Stimulated activated CD8-positive, alpha-beta memory T cell treated with anti-CD3 and anti-CD28 coated beads, Interleukin-7, amount 100 ng/mL, for 1 hour (primary cell): ENCODE measurements at places on chromosomes 5 and 9.

GRCh38 chr5:173714551-173715428 lies 98.3 kb upstream of the BOD1 start:
- no peak for DNase-seq

DNA sequence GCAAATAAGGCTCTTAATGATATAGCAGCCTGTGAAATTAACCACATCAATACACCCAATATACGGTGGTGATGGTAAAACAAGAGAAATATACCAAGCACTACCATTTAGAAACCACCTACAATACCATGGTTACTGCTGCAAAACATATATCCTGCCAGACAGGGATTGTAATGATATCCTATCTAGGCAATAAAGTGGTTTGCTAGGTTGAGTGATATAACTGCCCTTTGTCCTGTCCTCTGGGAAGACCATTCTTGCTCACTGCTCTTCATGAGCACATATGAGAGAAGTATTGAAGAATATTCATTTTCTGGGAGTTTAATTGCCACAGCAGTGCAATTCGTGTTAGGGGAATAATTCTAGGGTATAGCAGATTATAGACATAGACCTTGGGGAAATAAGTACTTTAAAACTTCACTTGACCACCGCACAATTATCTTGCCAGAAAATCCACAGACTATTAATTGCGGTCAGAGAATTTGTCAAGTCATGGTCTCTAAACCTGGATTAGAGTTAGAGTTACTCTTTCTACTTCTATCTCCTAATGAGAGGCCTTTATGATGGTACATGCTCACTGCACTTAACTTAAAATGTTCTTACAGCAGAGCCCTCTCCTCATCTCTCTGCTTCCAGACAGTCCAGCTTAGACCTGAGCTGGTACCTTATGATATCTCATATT lies 413.0 kb downstream of the ZNF608 start:
- no peak for DNase-seq

DNA sequence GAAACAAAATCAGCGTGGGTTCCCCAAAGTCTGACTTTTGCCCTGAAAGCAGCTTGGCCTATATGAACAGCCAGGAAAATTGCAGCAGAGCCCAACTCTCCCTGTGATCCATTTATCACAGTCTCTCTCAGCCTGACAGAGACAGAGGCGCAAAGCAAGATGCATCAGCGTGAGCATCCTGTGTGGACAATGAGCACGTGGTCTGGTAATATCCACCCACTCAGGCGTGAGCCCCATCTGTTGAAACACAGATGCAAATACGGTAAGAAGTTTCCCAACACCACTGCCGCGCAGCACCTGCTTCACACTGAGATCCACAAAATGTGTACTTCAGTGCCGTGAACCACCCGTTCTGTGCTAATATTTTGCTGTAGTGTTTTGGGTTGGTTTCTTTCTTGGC lies 114.6 kb downstream of the MRPL36 start:
- DNase-seq = no peak

- DNase-seq = no peak
Measured at GRCh38 chr5:118722122-118723020, 266.0 kb downstream of the DTWD2 start.

DNA sequence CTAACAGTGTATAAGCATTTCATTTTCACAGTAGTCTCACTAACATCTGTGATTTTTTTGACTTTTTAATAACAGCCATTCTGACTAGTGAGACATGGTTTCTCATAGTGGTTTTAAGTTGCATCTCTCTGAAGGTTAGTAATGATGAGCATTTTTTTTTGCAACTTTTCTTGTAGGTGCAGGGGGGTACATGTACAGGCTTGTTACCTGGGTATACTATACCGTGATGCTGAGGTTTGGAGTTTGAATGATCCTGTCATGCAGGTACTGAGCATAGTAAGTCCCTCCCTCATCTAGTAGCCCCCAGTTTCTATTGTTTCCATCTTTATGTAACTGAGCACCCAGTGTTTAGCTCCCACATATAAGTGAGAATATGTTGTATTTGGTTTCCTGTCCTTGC lies 444.6 kb upstream of the DAB2 start:
- no peak for DNase-seq

DNA sequence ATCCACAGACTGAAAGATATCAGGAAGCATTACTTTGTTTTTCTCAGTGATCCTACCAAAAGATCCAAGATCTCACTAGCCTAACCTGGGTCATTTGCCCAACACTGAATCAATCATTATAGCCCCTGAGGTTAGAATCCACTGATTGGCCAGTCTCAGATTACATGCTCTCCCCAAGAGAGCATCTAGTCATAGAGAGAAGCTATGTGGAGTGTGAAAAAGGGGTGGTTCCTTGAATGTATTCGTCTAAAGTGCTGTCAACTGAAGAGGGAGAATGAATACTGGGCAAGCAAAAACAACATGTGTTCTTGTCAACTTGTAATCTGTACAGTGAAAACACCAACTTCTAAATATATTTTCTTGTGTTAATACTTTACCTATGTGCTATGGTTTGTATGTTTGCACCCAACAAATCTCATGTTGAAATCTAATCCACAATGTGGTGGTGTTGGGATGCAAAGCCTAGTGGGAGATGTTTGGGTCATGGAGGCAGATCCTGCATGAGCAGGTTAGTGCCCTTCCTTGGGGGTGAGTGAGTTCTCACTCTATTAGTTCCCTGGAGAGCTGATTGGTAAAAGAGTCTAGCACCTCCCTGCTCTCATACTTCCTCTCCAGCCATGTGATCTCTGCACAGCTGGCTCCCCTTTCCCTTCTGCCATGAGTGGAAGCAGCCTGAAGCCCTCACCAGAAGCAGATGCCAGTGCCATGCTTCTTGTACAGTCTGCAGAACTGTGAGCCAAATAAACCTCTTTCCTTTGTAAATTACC lies 60.3 kb upstream of the PJA2 start:
- DNase-seq = no peak

- DNase-seq = no peak
Measured at GRCh38 chr5:3356016-3356415, 239.6 kb upstream of the IRX1 start.

DNA sequence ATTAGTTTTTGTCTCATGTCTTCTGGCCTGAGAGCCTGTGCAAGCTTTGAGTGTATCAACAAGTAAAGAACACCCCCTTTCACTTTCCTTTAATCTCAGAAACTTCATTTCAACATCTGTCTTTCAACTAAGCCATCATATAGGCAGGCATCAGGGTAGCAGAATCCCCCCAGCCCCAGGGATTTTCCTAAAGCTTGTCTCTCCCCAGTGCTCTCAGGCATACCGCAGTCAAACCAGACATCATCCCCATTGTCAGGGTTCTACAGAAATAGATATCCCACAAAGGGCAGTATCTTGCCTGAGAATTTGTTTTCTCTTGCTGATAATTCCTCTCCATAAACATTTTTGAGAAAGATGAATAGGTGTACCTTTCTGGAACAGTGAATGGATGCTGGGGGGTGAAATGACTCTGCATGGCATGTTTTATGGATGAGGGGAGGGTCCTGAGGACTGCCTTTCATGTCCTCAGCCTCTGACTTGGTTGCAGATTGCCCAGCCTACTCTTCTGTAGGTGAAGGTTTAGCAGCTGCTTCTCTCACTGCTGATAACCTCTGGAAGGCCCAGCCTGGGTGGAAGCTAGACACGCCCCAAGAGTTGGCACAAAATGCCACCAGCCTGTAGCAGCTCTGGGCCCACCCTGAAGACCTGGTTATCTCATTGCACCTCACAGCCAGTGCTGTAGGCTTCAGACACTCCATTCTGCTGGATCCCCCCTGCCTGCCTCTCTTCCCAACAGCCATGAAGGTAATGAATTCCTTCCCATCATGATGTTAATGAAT lies 20.5 kb upstream of the SHB start:
- no peak for DNase-seq

DNA sequence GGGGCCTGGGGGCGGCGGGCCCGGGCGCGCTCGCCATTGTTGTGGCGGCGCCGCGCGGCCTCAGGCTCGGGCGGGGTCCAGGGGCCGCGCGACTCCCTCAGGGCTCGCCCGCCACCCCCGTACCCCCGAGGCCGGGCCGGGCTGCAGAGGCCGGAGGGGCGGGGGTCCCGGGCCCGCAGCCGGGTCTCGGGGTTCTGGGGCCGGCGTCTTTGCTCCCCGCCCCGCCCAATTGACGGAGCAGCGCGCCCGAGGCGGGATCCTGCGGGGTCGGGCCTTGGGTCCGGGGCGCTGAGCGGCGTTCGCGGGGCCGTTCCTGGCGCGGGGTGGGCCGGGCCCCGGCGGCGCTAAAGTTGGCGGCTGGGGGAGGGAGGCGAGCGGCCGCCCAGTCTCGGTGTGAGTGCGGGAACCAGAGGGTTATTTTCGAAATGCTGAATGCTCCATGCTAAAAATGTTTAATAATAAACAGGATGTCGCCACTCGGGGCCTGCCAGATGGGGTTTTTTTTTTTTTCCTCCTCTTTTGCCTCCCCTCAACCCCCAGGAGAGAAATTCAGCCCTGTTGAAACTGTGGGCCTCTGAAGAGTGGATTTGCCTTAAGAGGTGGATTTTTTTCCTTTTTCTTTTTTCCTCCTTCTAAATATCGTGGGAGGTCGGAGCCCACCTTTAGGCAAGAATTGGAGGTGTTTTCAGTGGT lies 724 bp downstream of the PRRC2B start:
- DNase-seq = no peak

DNA sequence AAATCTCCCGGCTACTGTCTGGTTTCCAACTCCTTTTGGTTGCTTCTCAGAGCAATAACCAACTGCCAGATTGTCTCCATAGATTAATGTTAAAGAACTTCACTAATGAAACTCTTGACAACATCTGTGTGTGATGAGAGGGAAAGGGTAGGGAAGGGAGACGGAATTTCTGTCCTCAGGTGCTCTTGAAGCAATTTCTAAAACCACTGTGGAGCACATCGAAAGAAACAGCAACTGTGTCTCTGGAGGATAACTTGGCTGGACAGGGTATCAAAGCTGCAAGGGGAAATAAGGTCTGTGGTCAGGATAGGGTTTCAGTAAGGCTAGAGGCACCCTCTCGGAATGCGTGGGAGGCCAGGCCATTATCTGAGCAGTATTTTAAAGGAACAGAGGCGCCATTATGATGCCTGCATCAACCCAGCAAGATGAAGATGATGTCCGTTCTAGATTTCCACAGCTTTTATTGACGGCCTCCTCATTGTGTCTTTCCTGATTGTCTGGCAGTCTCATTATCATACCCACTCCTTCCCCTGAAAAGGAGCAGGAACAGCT lies 76.6 kb downstream of the RORB start:
- DNase-seq = no peak

DNA sequence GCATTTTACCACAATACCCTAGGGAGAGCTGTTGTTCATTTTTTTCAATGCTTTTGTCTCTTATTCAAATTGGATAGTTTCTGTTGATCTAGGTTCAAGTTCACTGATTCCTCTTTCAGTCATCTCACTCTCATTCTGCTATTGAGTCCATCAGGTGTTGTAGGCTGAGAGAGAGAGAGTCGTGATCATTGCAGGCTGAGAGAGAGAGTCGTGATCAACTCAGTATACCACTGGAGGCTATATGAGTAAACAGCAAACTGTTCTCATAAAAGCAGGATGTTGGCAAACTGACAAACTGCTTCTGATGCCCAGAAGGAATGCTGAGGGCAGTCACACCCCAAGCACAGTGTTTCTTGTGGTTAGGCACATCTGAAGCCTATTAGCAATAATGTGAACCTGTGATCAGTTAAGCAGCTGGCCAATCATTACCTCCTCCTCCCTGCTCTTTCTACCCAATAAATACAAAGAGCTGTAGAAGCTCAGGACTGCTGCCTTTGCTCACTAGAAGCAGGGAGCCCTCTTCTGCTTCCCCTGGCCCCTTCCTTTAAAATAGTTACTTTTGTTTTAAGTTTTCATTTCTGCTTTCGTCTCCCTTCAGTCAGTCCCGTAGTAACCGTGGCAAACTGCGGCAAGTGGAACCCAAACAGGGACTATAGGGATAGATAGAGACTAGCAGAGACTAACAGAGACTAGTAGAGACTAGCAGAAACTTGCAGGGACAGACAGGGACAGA lies 476.1 kb upstream of the ACO1 start:
- DNase-seq = no peak

DNA sequence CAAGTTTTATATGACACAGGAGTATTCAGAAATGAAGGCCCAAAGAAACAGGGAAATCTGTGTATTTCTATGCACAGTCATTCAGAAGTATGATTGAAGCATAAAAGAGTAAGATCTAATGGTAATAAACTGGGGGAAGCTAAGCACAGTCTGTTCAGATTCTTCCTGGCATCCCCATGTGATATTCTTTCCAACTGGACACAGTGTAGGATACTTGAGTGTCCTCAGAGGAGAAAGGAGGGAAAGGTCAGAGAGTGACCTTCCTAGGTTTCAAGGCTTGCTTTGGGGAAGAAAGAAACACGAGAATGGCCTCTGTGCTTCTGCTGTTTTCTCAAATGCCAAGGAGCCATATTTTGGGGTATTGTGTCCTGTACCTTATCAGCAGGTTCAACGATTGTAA lies 1798.4 kb upstream of the WWC1 start:
- DNase-seq = no peak

DNA sequence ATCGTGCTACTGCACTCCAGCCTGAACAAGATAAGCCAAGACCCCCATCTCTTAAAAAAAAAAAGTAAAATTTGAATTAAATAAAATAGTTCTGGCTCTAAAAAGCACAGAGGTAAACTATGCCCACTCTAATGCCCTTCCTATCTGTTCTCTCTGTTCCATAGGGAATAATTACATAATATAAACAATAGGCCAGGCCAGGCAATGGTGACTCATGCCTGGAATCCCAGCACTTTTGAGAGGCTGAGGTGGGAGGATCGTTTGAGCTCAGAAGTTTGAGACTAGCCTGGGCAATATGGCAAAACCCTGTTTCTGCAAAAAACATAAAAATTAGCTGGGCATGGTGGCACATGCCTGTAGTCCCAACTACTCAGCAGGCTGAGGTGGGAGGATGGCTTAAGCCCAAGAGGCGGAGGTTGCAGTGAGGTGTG lies 47.4 kb downstream of the MYO10 start:
- no peak for DNase-seq

DNA sequence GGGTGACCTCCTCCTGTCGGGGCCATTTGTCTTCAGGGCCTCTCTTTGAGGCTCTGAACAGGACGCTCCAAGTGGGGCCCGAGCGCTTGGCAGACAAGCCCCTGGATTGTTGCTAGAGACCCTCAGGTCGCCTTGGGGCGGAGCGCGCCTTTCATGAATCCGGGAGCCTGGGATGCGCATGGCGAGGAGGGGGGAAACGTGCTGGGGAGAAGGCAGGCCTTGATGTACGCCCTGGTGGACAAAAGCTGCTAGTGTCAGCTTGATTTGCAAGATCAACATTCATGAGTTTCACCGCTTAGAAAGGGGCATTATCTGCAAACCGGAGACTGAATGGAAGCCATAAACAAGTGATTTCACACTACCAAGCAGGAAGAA lies 226.3 kb downstream of the SMARCA2 start:
- DNase-seq = no peak
